Thyroid gland (tissue), 4 donors: ENCODE measurements at places on chromosomes 12 and 14. TPM values are rescaled to one million over a fixed set of nuclear protein-coding genes. Genes with fewer than 3 reads are reported as not detected.

The BBOF1 gene
- total RNA-seq = 36.8 TPM

The NABP2 gene
- total RNA-seq = 35.7 TPM

DNA sequence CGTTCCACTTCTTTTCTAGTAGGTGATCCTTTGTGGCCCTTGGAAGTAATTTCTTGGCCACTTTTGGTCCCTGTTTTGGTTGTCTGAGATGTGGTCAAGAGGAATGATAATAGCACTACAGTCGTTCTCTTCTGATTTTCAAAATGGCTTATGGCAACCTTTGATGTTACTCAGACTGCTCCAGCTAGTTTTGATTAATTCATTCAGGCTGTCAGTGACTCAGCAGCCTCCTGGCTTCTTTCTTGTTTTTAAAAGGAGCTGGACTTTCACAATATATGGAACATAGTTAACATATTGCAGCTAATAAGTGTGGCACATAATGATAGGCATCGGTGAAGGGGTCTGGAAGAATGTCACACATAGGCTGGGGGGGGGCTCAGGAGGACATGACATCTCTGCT is 47.3 kb downstream of the WDR20 start:
- peak; percentile 34 for DNase-seq

DNA sequence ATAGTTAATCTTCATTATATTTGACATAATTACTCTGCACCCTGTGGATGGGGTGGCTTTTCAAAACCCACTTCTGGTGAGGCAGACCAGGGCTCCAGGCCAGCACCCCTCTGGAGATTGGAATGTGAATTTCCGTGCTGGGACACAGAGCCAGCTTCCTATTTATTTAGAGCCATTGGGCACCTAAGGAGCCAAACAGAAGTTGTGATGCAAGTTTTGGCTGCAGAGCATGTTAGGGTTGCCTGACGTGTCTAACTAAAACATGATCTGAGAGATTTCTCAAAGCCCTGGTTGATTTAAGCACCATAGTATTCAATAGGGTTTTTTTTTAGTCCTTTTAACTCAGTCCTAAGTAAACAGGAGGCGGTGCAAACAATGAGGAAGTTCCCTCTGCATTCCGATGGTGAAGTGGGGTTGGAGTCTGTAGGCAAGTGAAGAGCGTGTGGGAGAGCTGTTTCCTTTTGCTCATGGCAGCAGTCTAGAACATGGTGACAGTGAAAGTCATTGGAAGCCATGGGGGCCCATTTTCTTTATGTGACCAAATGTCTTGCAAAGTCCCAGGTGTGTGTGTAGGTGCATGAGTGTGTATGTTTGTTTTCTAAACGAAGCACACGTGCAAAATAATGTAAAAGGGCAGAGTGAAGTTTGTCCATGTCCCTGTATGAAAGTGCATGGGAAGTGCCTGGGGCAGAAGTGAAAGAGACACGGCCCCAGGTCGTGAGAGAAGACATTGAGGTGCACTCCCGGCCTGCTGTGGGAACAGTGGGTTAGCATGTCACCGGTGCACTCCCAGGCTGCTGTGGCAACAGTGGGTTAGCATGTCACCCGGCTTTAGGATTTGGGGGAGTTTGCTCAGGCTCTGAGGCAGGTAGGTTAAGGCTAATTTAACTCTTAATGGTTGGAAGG is 117.7 kb downstream of the PRKCH start:
- DNase-seq = peak; percentile 91

- DNase-seq = peak; percentile 91
These were observed 77.4 kb downstream of the SCARB1 start for GRCh38 chr12:124786061-124786964.
